ENCODE measurements at places on chromosomes 2 and 18.

- peak; percentile 71 for DNase-seq
Observed at GRCh38 chr2:61905372-61906185, at the start of gene COMMD1. Gene COMMD1, plus strand, starts transcription at chr2:61905674. Its CDS starts 5 bp downstream, at chr2:61905679.

DNA sequence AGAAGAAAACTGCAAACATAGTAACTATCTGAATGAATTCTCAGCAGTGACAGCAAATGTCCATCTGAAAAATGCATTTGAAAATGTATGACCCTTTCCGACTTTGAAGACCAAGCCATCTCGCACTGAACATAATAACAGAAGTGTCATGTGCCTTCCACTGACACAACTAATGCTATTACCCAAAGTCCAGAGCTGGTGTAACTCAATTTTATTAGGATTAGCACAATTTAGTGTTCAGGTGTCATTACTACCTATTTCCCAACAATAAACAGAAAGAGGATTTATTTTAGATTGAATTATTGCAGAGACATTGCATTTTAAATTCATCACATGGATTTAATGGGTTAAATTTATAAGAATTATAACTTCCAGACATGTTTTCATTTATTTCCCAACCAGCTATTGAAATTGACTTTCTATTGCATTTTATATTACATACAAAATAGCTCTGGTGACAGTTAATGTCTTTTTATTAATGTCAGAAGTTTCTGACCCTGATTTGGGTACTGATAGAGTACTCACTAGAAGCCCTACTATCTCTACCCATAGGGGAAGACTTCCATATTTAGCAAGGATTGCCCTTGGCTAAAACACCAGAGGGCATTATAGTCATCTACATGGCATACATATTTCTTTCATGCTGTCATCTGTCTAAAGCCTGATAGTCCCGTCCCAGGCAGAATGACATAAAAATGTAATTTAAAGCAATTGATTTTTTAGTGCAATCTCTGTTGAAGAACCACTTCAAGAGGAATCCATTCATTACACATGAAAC, 7.0 kb upstream of the STK39 start:
- DNase-seq, result no peak

- DNase-seq, result no peak
Observed at GRCh38 chr2:19786408-19787058, 115.2 kb downstream of the TTC32 start.

GRCh38 chr2:223591596-223591995, 10.6 kb downstream of the SCG2 start:
- no peak for DNase-seq

GRCh38 chr2:64623242-64623850, 30.4 kb downstream of the SERTAD2 start:
- no peak for DNase-seq

- DNase-seq, result no peak
Observed at GRCh38 chr2:196823750-196824522, 14.8 kb upstream of the C2orf66 start.

GRCh38 chr2:191333911-191334357, 88.7 kb downstream of the MYO1B start:
- no peak for DNase-seq

DNA sequence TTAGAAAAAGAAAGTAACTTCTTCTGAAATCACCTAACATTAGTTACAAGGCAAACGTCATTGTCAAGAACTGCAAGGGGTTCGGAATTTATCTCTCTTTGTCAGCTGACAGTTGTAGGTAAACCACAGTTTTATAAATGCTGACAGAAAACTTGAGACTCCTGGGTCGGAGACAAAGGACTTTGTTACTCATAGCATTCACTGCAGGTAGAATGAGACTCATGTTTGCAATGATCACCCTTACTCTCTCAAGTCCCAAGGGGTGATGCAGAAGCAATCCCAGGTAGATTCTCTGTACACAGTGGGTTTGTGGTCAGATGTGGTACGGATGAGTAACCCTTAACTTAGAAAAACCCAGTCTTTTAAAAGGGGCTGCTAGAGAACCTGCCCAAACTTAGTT, 757.8 kb downstream of the TRIB2 start:
- no peak for DNase-seq

GRCh38 chr2:48343571-48344440, 186.1 kb upstream of the STON1 start:
- no peak for DNase-seq

DNA sequence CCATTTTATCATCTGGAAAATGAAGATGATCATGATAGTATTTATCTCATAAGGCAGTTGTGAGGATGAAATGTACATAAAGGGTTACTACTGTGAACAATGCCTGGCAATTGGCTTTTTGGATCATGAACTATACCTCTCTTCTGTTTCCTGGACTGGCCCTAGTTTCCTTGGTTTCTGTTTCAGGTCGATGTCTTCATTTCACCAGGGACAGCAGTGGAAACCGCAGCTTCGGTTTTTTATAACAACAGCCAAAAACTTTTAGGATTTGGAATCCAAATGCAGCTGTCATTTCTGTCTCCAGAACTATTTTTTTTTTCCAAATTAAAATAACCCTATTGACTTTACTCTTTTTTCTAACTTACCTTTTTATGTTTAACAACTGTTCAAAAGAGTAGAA, 425.1 kb downstream of the RND3 start:
- DNase-seq, result no peak

- no peak for DNase-seq
Observed at GRCh38 chr18:58813105-58813504, 51.6 kb upstream of the ZNF532 start.

- DNase-seq, result no peak
Observed at GRCh38 chr2:219469186-219469724, 29.4 kb upstream of the GMPPA start.

- DNase-seq, result no peak
Observed at GRCh38 chr2:171004363-171004762, 75.3 kb downstream of the GORASP2 start.

DNA sequence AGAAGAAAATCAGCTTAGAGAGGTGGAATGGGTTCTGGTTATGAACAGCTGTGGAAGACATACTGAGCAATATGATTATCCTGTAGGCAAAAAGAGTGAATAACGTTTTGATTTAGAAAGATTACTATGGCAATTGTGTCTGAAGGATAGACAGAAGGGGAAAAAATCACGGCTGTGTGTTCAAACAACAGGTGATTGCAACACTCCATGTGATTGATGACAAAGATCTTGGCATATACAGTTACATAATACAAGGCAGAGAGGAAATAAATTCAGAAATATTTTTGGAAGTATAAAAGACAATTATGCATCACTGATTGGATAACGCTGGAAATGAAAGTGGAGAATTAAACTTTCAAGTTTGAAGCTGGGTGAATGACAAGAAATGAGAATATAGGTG, 58.5 kb upstream of the KCNJ3 start:
- DNase-seq, result no peak

DNA sequence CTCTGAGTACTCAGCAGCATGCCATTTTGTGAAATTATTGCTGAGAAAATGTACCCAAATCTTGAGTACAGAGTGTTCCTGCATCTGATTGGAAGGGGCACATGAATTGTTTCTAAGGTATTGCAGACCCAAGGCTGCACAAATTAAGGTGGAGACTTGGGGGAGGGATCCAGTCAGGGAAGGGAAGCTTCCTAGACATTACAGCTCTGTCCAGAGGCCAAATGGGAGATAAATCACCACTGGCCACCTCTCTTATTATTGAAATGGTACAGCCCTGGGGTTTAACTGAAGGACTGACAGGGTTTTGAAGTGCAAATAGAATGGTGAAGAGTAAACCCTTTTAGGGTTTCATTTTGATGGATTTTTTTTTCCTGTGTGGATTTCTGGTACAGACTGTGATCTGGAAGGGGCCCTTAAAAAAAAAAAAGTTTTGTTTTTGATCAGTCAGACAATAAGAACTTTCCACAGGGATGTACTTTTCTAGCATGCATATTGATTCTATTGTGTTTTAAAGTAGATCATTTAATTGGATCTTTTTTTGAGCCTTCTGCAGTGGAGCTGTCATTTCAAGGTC, 119.4 kb downstream of the GREB1L start:
- DNase-seq, result no peak

DNA sequence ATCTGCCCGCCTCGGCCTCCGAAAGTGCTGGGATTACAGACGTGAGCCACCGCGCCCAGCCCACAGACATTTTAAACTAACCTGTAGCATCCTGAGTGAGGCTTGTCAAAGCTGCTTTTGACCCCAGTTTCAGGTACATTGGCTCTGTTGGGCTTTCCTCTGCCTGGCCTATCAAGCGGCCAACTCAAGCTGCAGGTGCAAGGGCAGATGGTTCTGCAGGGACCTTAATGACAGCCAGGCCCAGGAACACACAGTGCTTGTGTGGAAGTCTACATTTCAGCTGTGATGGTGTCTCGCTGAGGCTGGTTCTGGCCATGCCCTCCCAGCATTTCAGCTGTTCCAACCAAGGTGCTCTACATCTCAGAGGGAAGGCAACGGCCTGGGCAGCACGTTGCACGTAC, 18.4 kb downstream of the INPP4A start:
- no peak for DNase-seq

DNA sequence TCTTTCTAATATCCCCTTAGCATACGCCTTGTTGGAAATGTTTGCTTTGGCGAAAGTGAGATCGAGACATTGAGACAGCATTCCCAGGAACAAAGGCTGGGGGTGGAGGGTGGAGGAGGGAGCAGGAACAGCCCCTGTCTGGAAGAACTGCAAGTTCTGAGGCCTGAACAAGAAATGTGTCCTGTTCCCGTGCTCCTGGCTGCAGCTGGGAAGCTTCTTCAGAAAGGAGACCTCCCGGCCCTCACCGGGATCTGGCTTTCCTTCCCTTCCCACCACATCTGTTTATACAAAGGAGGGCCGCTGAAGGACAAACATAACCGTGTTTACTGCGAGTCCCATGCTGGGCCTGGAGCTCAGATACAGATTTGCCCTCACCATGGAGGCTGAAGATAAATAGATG, 35.9 kb downstream of the AFF3 start:
- no peak for DNase-seq

- DNase-seq, result no peak
Observed at GRCh38 chr2:119490653-119491195, 33.6 kb downstream of the SCTR start.

GRCh38 chr2:192484903-192485302, 290.2 kb upstream of the TMEFF2 start:
- DNase-seq, result no peak

- DNase-seq, result no peak
Observed at GRCh38 chr2:6069381-6069780, 377.2 kb downstream of the SOX11 start.

GRCh38 chr2:64059270-64059669, 40.0 kb upstream of the VPS54 start:
- DNase-seq, result no peak

- DNase-seq, result no peak
Observed at GRCh38 chr18:77230645-77231044, 19.0 kb upstream of the GALR1 start.

- no peak for DNase-seq
Observed at GRCh38 chr2:71472019-71472418, 18.7 kb downstream of the DYSF start.

DNA sequence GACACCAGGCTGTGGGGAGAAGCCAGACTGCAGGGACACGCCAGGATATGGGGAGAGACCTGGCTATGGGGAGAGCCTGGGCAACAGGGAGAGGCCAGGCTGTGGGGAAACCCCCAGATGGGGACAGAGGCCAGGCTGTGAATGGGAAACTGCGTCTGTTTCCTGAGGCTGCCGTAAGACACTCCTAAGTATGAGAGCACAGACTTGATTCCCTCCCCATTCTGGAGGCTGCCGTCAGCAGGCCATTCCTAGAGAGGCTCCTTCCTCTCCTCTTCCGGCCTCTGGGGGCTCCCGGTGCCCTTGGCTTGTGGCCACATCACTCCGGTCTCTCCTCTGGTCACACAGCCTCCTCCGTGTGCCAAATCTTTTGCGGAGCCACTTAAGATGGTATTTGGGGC, 32.3 kb downstream of the ADI1 start:
- DNase-seq, result no peak

DNA sequence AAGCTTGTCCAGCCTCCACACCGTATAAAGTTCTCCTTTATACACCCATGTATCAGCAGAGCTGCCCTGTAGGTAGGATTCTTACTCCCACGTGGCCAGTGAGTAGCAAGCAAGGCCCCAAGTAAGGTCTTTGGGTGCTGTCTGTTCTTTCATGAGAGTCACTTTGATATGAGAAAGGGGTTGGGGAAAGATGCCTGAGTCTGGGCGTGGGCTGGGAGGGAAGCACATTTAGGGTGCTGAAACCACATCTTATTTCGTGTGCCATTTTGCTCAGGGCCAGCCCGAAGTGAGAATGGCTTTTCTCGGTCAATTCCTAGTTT, 436 bp upstream of the ITPRIPL1 start:
- DNase-seq, result no peak

GRCh38 chr2:65165558-65165957, 35.7 kb upstream of the RAB1A start:
- no peak for DNase-seq

DNA sequence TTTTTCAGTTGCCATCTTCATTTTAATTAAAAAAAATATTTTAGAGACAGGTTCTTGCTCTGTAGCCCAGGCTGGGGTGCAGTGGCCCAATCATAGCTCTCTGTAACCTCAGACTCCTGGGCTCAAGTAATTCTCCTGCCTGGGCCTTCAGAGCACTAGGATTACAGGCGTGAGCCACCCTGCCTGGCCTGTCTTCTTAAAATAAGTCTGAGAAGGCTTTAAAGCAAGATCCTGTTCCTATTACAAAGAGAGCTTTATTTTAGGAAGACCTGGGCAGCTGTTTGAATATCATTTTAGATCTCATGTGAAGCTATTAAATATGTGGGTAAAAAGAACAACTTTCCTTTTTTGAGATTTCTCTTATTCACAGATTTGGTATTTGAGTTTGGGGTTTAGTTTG, 1.5 kb downstream of the FAM228A start:
- no peak for DNase-seq

- DNase-seq, result no peak
Observed at GRCh38 chr2:85231468-85231805, 96.4 kb downstream of the TGOLN2 start.

DNA sequence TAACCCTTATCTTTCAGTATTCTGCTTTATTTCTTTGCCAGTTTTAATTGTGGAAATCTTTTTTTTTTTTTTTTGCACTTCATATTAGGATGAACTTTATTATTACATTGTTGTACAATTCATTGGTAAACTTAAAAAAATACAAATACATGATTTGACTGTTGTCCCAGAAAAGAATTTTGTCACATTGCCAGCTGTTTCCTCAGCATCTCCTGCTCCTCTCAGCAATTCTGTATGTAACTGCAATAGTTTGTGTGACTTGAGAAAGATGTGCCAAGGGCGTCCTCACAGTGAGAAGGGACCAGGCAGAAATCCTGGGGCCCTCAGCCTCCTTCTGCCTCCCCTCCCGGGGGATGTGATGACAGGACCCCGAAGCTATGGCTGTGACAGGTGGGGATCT, 254.4 kb downstream of the NBAS start:
- no peak for DNase-seq

- DNase-seq, result no peak
Observed at GRCh38 chr18:24754583-24755253, 294.3 kb downstream of the HRH4 start.

DNA sequence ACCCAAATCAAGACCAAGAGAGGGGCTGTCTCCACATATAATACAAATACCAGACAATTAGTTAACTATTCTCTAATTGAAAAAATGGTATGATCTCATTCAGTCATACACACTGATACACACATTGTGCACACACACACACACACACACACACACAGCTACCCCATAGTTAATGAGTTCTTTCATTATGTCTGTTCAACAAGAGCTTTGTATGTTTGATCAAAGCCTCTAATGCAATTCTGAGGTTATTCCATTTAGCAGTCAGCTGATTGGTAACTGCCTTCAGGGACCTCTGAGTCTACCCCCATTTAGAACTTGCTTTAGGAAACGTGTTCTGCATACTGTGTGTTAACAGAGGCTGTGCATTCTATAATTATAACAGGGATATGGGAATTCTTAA, 741.4 kb upstream of the LRRTM4 start:
- DNase-seq, result no peak

Data from stimulated activated CD4-positive, alpha-beta T cell treated with anti-CD3 and anti-CD28 coated beads, Interleukin-2, amount 100 ng/mL, for 4 hours (primary cell).